ENCODE measurements at places on chromosomes 11 and 22.

GRCh38 chr11:1389932-1390568, at the start of gene BRSK2:
BRSK2 (plus strand) TSS chr11:1389934; CDS start chr11:1390285, 351 bp downstream.
- no peak for DNase-seq

DNA sequence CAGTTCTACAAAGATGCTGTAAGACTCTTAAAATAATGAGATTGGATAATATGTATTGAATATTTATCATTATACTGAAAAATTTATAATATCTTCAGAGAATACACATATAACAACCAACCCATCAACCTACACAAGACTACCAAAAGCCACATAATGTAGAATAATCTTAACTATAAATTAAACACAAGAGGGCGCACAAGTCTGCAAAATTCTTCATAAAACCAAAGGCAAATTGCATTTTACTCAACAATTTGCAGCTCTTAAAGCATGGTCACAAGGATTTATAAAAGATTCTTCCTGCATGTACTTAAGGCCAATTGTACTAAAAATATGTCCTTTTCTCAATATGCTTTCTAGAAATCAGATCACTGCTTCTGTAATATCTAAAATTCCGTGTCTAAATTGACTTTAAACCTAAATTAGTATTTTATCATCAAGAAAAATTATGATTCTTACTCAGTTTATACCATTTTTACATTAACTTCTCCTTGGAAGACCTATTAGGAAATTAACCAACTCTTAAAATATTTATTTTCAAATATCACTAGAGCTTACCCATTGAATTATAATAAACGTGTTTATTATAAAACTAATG, 79.0 kb downstream of the TTC28 start:
- no peak for DNase-seq

DNA sequence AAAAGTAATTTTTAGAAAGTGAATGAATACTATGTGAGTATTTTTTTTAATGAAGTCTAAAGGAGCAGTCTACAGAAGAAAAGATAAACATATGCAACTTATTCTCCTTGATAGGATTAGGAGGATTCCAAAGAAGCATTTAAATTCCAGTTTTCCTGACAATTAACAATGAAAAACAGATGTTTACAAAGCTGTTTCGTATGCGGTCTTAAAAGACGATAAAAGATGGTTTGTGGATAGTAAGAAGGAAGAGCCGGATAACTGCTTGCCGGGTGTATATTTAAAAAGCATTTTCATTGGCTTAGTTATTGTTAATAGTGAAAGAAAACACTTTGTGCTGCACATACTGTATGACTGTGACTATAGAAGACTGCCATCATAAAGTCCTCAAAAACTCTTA, 120.0 kb upstream of the C11orf58 start:
- no peak for DNase-seq

- no peak for DNase-seq
Measured at GRCh38 chr11:60777572-60777971, 7.6 kb upstream of the MS4A10 start.

DNA sequence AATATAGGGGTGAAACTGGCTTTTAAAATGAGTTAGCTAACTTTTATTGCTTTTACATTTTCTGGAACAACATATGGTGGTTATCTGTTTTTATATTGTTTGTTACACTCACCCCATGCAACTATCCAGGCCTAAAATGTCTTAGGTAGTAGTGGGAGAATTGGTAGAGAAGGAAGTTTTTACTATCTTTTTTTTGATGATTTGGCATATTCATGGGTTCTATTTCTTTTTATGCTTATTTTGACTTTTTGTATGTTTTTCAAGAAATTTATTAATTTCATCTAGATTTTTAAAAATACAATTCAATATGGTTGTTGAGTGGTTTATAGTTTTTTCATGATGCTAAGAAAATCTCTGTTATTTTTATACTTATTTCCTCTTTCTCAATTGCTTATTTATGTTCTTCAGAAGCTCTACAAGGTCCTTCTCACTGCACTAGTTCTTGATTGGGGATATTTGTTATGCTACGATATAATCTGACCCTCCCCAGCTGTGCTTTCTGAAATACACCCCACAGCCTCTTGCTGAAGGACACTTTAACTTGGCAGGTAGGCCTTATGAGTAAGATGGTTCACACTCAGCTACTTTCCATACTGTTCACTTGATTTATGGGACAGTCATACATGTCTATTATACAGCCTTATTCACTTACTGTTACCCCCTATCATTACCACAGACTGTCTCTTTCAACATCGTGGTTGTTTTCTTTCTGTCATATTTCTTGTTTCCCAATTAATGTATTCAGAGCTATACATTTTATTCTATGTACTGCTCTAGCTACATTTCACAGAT, 431.2 kb downstream of the METTL15 start:
- DNase-seq: no peak

GRCh38 chr11:9396310-9396709, 11.9 kb downstream of the IPO7 start:
- no peak for DNase-seq

DNA sequence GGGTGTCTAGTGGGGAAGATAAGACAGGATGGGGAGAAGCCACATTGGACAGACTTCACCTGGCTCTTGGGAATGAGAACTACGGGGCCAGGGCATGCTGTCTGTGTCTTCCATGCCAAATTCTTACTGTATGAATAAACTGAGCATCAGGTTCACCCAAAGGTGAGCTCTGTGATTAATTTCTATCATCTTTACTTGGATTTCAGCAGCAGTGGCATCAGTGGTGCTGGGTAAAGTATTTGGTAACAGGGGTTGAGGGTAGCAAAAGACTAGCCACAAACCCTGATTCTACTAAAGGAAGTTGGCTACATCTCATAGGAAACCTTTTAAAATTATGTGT, 38.8 kb downstream of the IRAG1 start:
- no peak for DNase-seq

- no peak for DNase-seq
Measured at GRCh38 chr11:128525411-128526243, 61.7 kb downstream of the ETS1 start.

GRCh38 chr11:20250644-20251247, 90.5 kb upstream of the DBX1 start:
- no peak for DNase-seq

DNA sequence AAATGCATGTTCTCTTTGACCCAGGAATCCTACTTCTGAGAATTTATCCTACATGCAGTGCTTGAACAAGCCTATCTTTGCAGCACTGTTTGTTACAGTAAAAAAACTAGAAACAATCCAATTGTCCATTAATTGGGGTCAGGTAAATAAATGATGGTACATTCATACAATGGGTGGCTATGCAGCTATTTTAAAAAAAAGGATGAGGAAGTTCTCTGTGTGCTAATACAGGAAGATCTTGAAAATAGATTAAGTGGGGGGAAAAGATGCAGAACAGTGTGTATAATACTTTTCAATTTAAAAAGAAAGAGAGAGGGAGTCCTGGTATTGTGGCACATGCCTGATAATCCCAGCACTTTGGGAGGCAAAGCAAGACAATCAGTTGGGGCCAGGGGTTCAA, 9.5 kb upstream of the CREB3L1 start:
- no peak for DNase-seq

- no peak for DNase-seq
Measured at GRCh38 chr11:44236296-44236695, 73.6 kb downstream of the ALX4 start.

- no peak for DNase-seq
Measured at GRCh38 chr22:20296598-20296997, 23.3 kb downstream of the DGCR6L start.

DNA sequence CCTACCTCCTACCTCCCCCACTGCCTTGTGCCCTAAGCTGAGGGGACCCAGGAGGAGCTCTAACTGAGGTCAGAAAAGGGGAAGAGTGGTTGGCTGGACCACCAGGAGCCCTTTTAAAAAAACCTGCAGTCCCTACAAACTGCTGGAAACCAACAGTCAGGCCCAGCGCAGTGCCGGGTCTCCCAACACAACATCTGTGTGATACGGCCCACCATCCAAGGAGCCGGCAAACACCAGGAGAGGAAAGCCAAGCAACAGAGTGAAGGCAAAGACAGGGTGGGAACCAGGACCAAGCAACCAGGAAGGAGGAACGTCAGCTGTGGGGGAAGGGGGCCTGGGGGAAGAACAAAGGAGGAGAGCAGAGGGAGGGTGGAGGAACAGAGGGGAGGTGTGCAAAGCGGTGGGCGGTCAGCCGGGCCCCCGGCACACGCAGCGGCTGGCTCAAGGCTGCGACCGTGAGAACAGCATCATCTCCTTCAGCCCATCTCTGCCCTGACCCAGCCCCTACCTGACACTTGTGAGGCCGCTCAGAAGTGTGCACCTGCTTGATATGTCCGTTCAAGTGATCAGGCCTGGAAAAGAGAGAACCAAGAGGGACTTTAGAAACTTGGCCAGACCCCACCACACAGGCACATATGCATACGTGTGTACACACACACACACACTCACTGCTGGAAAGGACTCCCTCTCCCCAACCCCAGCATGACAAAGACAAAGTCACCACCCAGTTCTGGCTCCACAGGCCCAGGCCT, 3.6 kb downstream of the PATZ1 start:
- no peak for DNase-seq

- no peak for DNase-seq
Measured at GRCh38 chr11:65595131-65595530, 469 bp downstream of the KCNK7 start.

- DNase-seq: no peak
Measured at GRCh38 chr11:100902454-100903141, 215.5 kb downstream of the ARHGAP42 start.

DNA sequence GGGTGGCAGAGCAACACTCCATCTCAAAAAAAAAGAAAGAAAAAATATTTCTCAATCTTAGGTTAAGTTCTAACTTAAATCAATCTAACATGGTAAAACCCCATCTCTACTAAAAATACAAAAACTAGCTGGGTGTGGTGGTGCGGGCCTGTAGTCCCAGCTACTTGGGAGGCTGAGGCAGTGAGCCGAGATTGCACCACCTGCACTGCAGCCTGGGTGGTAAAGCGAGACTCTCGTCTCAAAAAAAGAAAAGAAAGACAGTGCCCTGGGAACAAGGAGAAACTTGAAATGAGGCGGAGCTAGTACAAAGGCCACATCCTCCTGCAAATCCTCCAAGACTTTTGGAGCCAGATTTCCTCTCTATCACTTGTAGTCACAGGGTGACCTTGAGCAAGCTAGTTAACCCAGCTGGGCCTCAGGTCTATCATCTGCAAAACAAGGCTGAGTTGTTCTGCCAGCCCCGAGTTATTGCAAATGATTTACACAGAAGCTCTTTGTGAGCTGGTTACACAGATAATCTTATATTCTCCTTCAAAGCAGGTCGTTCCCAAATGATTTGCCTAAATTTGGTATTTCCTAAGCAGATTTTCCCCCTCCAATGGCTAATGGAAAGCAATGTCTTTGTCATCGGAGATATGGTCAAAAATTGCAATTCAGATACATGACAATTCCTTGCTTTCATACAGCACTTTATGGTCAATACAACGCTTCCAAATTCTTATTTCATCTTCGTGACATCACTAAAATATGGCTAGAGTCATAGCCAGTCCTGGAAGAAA, 1.9 kb downstream of the ANKRD54 start:
- DNase-seq: no peak

Measured in DMS 273 treated with DMSO at 0.1 percent for 48 hours (cell line).